ENCODE measurements at places on chromosomes 7 and 10.

- peak; percentile 9 for DNase-seq
These were observed 589 bp downstream of the LSM8 start for GRCh38 chr7:118184565-118184940.

DNA sequence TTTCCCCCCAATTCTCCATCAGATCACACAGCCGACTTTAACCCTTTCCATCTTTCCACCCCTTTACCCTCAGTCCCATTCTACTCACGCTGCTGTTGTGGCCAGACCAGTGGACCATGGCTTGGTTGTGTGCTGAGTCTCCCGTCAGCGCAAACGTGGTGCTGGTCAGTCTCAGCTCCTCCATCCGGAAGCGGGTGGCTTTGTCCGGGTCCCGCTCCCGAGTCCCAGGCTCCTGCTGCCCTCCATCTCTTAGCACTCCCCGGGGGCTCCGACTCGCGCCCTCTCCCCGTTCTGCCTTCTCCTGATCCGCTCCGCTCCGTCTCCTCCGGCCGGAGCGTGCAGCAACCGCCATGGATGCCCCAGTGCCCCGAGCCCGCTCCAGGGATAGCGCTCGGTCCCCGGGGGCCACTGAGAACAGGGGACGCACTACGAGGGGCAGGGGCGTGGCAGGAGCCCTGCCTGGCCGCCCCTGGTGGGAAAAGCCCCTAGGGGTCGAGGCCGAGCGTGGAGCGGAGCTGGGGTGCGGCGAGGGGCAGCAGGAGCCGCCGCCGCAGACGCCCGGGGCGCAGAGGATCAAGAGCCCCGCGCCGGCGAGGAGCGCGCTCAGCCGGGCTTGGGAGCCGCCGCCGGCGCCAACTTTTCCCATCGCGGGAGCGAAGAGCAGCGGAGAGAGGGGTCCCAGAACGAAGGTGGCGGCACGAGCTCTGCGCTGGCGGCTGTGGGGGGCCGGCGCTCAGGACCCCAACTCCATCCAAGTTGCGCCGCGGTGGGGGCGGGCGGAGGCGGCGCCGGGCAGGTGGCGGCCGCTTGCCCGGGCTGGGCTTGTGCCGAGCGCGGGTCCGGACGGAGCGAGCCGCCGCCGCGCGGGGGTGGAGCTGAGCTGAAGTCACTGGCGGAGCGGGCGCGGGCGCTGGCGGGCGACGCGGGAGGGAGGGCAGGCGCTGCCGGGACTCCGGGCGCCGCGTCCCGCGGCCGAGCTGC is at the start of gene SORCS1:
SORCS1 (minus strand) TSS at position 826 of the 981 bp plus-strand sequence.
- DNase-seq, result no peak

- no peak for DNase-seq
These were observed 2.8 kb downstream of the CALML3 start for GRCh38 chr10:5527332-5528200.

DNA sequence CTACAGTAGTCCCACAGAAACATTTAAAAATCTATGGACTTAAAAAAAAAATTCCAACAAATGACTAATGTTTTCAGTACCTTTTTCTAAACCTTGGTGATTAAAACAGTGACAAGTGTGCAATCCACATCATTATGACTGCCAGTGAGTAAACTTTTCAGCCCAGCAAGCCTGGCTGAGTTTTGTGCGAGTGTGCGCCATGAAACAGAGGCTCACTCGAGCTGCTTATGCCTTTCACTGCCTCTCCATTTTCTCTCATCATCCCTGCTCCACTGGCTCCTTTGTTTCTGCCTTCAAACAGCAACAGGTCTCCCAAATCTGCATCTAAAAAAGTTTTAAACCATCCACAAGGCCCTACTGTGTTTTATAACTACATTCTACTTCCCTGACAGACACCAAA is 105.8 kb downstream of the USP6NL start:
- no peak for DNase-seq

DNA sequence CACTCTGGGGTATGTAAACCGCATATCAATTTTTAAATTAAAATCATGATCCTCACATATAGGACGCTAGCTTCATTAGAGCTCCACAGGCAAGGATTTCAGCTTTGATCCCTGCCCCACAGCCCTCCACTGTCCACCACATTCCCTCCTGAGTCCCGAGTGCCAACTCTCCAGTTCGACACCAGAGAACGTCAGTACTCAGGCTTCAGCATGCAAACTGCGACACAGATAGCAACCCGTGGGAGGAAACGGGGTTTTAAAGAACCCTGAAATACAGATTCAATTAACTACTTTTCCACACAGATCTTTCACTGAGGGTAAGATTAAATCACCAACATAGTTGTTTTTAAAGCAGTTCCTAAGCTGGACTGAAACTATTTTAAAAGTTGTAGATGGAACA is 26.1 kb downstream of the RAPGEF5 start:
- DNase-seq, result no peak

GRCh38 chr7:22219739-22220493 is 137.0 kb downstream of the RAPGEF5 start:
- DNase-seq, result no peak

- no peak for DNase-seq
These were observed 209.5 kb downstream of the JCAD start for GRCh38 chr10:29849886-29850285.

GRCh38 chr7:133572087-133572486 is 319.2 kb downstream of the EXOC4 start:
- no peak for DNase-seq

- DNase-seq, result peak; percentile 80
These were observed 244.8 kb downstream of the KCNMA1 start for GRCh38 chr10:77392851-77393250.

- no peak for DNase-seq
These were observed 8.0 kb upstream of the KCNIP2 start for GRCh38 chr10:101851411-101852116.

DNA sequence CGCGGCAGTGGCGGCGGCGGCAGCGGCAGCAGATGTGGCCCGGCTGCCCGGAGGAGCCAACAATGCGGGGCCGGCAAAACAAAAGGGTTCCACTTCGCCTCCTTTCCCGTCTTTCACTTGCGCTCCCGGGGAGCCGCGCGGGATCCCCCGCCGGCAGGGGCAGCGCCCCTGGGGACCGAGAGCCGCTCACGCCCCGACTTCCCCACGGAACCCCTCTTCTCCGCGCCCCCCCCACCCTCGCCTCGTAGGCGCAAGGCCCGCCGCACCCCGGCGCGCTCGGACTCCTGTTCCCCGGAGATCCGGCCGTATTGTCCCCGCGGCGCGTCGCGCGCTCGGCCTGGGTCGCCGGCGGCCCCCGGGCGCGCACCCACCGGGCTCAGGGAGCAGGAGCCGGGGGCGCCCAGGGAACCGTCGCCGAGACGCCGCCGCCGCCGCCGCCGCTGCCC is 854 bp downstream of the CTBP2 start:
- DNase-seq, result no peak

GRCh38 chr10:88413412-88413811 is 169.7 kb downstream of the RNLS start:
- no peak for DNase-seq

- no peak for DNase-seq
These were observed 61.3 kb downstream of the KIAA1549 start for GRCh38 chr7:138919911-138920310.

GRCh38 chr10:5566614-5567013 is 41.9 kb downstream of the CALML3 start:
- DNase-seq, result no peak

DNA sequence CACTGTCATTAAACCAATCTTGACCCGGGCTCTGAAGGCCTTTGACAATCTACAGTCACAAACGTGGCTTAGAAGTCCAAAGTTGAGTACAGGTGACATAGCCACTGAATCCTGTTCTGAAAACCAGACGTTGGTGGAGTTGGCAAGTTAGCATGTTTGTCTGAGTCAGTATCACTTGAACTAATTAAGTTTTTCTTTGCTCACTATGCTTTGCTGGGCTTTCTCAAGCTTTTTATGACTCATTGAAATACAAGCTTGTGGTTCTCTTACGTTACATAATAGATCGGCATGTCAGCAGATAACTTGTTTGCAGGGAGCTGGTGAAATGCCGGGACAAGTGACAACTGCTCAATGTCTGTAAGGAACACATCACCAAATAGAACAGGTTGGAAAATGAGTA is 53.8 kb downstream of the ARL5B start:
- DNase-seq, result peak; percentile 58

DNA sequence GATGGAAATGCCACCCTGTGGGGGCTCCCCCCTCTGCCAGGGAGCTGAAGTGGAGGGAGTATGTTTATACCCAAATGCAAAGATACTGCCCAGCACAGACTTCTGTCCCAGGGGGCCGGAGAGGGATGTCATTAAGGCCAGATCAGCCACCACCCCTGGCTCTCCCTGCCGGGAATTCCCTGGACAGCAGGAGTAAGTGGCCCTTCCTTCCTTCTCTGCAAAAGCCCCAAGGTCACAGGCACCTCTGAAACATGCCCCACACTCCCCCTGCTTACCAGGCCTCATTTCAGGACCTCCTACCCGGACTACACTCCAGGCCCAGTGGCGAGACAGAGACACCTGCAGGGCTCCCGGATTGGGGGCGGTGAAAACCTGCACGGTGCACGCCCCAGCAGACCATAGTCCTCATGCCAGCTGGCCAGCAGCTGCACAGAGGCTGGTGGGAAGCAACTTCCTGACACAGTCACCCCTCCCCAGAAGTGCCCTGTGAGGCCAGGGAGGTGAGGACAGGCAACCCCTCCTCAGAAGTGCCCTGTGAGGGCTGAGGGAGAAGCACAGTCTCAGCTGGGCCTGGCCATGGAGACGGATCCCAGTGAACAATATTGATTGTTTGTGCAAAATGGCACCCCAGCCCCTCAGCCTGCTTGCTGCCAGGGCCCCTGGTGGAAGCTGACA is 33.0 kb upstream of the RET start:
- no peak for DNase-seq

GRCh38 chr7:79882922-79883321 is 251.7 kb upstream of the GNAI1 start:
- DNase-seq, result no peak

- DNase-seq, result no peak
These were observed 151.3 kb downstream of the TRIL start for GRCh38 chr7:28806841-28807240.

DNA sequence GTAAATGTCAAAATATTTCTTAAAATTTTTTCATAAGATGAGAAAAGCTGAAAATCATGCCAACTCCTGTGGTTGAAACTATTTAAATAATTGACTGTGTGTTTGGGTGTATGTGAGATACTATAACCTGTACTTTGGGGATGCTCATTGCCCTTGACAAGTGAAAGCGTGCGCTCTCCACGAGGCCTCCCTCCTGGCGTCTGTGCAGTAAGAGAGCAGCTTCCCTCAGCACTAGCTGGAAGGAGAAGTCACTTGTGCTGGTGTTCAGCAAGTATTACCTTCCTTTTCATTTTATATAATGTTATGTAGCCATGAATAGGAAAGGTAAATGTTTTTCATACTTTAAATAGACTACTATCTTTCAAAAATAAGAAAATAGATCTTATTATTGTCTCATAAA is 118.9 kb downstream of the ZEB1 start:
- DNase-seq, result no peak

- DNase-seq, result peak; percentile 80
These were observed 126.3 kb downstream of the COL26A1 start for GRCh38 chr7:101488826-101489572.

- no peak for DNase-seq
These were observed 148.8 kb downstream of the SNX10 start for GRCh38 chr7:26440233-26441001.

GRCh38 chr7:94375691-94376090 is 19.0 kb upstream of the COL1A2 start:
- no peak for DNase-seq

DNA sequence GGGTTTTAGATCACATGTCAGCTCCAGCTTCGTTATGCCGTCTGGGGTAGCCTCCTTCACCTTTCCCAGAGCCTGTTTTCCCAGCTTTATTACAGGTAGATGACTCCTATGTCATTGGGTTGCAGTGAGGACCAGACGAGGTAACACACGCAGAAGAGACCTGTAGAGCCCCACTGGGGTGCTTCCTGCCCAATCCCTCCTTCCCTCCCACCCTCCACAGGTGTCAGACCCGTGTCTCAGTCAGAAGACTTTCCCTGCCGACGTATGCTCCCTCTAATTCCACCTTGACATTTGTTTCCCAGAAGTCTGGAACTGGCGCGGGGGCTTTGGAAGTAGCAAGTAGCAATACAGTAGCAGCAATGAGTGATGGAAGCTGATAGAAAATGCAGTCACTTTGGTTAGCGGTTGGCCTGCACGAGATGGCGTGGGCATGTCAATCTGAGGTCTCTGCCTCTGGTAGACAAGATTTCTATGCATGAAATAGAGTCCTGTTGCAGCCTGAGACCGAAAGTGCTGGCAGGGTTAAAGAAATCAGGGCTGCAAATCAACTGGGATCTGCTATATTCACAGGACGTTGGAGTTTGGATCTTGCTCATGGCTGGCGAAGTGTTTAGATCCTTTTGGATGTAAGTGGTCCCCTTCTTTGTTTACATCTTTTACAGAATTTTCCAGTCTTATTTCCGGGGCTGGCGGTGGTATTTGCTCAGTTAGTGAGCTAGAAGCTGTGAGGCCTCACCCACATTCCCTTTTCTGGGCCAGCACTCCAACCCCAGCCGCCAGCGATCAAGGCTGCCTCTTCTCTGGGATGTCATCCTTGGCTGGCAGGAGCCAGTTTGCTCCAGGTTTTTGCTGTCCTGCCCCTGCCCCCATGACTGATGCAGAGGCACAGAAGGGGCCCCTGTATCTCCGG is 78.3 kb upstream of the KMT2C start:
- DNase-seq, result no peak

- DNase-seq, result no peak
These were observed 39.7 kb downstream of the JAKMIP3 start for GRCh38 chr10:132105302-132105995.

DNA sequence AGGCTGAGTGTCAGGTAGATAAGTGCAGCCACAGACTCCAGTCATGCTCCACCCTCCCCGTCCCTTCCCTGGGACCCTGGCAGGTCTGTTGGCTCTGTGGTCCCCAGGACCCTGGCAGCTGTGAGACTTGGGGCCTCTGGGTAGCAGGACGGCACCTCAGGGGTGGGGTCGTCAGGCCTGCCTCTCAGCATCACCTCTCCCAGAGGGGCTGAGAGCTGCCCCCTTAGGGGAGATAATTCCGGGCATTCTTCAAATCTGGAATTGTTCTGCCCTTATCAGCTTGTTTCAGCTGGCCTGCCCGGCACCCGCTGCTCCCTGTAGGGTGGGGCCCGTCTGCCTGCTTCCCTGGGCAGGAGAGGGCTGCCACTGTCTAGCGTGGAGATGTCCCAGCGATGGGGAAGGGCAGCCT is 23.3 kb downstream of the PODXL start:
- no peak for DNase-seq

DNA sequence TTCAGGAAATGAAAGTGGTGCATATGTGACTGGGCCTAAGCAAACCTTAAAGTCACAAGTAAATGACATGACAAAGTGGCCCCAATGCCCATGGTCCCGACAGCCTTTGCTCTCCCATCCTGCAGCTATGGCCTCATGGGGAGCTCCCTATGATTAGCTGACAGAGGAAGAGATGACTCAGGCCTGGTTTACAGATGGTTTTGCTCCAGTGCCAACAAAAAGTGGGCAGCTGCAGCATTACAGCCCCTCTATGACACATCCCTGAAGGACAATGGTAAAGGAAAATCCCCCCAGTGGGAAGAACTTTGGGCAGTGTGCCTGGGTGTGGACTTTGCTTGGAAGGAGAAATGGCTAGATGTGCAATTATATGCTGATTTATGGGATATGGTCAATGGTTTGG is 105.1 kb upstream of the ADCY1 start:
- DNase-seq, result no peak

Data from A549 (cell line).